Stimulated activated memory B cell treated with anti-CD40 and anti-IgM and Interleukin-4, amounts not matched to agents 10 μg/mL and 1 μg/mL and 100 μg/mL, for 72 hours (primary cell): ENCODE measurements at places on chromosomes 3 and 15.

GRCh38 chr3:171306631-171307030 lies 153.6 kb downstream of the TNIK start:
- no peak for ATAC-seq

DNA sequence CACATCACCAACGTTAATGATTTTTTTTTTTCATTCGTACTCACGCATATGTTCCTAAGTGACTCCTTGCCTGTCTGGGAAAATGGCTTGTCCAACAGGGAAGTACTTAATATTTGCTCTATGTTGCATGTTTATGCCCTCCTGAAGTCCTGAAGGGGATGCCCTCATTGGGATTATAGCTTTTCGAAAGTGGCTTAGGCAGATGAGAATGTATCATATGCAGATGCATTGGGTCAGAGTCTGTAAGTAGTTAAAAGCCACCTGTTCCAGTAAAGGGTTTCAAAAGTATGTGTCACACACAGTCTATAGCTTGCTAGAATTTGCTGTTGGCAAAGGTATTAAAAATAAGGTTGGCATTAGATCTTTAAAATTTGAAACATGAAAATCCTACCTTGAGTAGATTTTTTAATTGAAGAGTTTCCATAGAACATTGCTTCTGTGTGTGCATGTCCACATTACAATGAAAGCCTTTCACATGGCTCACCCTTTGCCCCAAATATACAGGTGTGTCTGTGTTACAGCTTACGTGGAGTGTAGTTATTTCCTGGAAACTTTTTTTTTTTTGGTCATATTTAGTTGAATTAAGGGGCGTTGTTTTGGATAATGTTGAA lies 2.1 kb downstream of the ABHD17C start:
- ATAC-seq = no peak

- ATAC-seq = no peak
These were observed 316.5 kb upstream of the PROK2 start for GRCh38 chr3:72101494-72101893.

- ATAC-seq = no peak
These were observed 930.7 kb downstream of the MCTP2 start for GRCh38 chr15:95162069-95162468.

DNA sequence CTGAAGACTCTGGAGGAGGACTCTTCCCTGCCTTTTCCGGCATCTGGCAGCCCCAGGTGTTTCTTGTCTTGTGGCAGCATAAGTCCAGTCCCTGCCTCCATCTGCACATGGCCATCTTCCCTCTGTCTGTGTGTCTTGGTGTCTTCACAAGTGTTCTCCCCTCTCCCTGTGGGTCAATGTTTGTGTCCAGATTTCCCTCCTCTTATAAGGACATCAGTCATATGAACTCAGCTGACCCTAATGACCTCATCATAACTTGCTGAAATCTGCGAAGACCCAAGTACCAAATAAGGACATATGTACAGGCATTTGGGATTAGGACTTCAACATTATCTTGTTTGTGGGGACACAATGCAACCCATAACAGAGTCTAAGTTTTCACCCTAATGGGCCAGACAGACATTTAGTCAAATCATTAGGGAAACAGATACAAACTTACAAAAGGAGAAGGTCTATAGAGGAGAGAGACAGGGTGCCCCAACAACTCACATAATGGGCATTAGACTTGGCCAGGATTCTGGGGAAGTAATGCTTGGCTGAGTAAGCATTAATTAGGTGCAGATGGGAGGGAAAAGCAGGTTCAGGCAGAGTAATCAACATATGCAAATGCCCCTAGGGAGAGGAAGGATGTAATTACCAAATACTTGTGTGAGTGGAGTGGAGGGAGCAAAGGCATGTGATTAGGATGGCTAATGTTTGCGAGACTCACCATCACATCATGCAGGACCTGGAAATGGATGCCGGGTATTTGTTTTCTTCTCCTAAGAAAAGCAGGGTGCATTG lies 372.8 kb upstream of the TBL1XR1 start:
- ATAC-seq = peak; percentile 79

DNA sequence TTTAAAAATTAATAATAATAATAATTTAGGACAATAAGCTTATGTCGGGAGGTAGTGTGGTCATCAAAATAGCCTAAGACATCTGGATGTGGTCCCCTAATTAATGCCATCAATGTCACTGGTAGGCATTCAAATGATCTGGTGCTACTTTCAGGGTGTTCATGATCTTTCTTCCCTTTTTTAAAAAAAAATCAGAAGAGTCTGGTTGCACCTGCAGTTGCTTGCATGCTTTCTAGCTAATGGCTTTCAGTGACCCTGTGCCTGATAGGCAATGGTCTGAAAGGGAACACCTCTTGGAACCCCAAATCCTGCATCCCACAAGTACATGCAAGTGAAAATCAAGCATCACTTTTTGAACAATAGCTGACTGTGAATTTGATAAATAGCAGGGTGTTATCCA lies 64.1 kb upstream of the KBTBD8 start:
- ATAC-seq = no peak

DNA sequence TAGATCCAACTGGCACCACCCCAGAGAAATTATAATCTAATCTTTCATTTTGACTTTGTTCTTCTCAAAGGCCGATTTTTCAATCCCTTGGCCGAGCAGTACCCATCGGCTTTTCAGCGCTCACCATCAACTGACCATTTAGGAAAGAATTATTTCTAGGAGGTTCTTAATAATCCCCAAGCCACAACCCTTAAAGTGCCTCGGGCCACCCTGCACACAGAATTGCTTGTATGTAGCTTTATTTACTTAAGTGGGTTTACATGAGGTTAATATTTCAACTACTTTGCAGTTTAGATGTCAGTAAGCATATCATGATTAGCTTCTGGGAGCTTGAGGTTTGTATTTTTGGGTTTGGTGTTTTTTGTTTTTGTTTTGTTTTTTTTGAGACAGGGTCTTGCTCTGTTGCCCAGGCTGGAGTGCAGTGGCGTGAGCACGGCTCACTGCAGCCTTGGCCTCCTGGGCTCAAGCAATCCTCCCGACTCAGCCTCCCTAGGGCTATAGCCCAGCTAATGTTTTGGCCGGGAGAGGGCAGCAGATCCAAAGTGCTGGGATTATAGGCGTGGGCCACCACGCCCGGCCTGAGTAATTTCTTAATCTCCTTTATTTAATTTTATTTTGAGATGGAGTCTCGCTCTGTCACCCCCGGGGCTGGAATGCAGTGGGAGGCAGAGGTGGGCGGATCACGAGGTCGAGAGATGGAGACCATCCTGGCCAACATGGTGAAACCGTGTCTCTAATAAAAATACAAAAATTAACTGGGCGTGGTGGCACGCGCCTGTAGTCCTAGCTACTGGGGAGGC lies 801 bp upstream of the CDAN1 start:
- ATAC-seq = no peak
